Sigmoid colon (tissue), 7 donors: ENCODE measurements at places on chromosomes 2 and 18.
A peak's percentile ranks its signal among the peaks of the same experiment; 100 is the strongest.

DNA sequence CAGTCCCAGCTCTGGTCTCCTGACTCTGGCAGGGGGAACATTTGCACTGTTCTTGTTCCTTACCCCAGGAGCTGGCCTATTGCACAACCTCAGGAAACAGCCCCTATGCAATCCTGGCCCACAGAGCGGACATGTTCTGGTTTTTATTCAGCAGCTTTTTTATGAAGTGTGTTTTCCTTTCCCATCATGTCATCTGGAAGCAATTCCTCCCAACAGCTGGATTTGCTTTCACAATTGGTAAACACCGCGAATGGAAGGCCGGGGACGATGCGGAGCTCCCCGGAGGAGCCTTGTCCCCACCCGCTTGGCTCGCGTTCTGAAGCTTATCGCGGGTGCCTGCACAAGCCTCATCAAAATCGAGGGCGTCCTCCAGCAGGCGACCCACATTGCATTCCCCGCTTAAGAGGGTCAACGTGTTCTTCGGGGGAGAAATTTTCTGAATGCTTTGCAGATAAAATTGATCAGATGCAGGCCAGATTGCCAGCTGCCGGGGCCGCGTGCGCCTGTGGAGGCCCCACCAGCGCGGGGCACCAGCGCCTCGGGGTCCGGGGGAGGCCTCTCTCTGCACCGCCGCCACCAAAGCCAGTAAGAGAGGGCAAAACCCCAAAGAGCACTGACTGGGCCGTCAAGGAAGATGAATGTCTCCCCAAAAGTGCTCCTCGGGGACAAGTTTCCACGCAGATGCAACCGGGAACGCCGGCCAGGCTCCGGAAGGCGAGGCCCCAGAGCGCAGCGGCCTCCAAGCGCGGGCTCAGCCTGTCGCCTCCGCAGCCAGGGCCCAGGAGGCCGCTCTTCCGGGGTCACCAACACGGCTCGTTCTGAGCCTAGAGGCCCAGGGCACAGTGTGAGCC lies 60.3 kb upstream of the SP3 start:
- DNase-seq, result peak; percentile 96

DNA sequence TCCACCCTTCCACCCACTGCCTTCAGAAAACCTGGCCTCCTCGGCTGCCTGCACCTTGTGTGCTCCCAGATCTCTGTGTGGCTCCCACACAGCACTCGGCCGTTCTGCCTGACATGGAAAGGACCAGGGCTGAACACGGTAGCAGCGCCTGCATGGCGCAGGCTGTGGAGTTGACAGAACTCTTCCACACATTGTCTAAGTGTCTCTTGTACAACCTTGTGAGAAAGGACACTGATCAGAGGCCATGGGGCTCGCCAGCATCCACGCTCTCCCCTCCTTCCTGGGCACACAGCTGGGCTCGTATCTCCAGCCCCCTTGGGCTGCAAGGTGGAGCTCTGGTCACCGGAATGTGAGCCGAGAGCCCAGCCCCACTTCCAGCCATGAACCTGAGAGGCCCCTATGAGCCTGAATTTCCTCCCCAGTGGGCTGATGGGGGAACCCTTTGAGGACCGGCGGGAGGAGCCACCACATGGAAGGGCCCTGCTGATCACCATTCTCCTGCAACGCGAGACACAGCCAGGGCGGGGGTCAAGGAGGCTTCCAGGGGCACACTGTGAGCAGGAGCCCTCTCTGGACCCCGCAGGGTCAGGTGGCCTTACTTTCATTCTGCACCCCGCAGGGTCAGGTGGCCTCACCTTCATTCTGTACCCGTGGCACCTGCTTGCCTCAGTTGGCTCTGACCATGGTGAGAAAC lies 314.2 kb upstream of the MYT1L start:
- peak; percentile 50 for DNase-seq

- no peak for DNase-seq
Measured at GRCh38 chr2:182784058-182784706, 68.1 kb downstream of the DNAJC10 start.

- DNase-seq, result no peak
Measured at GRCh38 chr18:49652881-49653724, 91.2 kb downstream of the LIPG start.

- DNase-seq, result no peak
Measured at GRCh38 chr2:102111823-102112222, 30.7 kb upstream of the IL1R1 start.

GRCh38 chr2:190455358-190456095 lies 47.4 kb downstream of the MFSD6 start:
- no peak for DNase-seq

GRCh38 chr2:19868224-19868623 lies 33.6 kb downstream of the TTC32 start:
- DNase-seq, result no peak

DNA sequence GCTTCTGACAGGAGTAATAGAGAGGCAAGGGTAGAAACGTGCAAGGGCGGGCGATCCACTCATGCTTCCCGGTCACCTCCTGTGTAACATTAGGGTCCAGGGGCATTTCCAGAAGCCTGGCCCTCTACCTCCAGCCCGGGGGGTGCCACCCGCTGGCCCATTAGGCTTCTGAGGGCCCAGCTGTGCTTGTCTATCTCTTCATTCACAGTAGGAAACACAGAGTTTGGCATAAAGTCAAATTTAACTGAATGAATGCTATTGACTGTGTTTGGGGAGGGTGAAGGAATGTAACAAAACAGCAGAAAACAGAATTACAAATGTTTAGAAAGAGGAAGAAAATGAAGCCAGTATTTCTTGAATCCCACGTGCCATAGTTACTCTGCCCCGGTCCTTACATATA lies 112.4 kb upstream of the SLC66A3 start:
- no peak for DNase-seq

DNA sequence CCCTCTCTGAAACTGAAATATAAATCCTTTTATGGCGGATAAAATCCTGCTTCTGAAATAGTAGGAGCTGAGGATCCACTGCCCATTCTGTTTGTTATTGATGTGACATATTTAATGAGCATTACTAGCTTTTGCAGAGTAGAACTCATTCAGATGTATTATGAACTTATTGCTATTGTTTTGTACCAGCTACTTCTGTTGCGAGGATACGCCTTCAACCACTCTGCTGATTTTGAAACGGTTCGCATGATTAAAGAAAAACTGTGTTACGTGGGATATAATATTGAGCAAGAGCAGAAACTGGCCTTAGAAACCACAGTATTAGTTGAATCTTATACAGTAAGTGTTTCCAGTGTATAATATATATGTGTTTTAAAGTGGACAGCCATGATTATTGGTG lies 27.7 kb downstream of the ACTR2 start:
- no peak for DNase-seq

DNA sequence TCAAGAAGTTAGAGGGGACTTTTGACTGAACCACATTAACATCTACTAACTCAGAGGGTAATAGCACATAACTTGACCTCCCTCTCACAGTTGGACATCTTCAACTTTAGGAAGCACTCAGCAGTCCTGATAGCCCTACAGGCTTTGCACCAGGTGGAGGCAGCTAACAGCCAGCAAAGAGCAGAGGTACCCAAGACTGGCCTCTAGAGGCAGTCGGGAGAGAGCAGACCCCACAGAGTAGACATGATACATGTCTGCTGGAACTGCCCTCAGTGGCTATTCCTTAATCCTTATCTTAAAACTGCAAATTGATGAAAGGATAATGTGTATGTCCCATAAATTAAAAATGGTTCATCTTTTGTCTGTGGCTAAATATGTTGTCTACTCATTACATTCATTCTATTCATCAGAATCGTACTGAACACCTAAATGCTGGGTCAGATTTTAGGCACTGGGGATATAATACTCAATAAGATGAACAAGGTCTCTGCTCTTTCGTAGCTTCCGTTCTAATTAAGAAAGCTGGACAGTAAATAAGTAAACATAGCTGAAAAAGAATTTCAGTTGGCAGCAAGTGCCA lies 49.8 kb downstream of the CAB39 start:
- DNase-seq, result no peak

GRCh38 chr2:161426922-161427663 lies 11.0 kb downstream of the TBR1 start:
- no peak for DNase-seq

- DNase-seq, result peak; percentile 63
Measured at GRCh38 chr2:241767464-241768250, 9.0 kb upstream of the GAL3ST2 start.

DNA sequence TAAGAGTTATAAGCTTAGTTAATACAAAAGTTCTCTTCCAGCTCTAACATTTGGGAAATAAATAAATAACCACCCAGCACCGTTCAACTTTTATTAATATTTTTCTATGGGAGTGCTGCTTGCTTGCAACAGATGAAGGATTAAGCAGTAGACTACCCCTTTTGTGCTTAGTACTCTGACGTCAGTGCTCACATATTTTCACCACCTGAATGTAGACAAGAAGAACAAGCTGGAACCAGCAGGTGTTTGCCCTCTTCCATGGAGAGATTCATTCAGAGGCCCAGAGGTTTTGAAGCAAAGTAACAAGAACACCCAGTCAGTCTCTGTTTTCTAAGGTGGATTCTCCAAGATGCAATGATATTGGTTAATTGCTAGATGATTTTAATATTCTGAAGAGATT lies 307.1 kb upstream of the PIK3C3 start:
- DNase-seq, result no peak

- DNase-seq, result no peak
Measured at GRCh38 chr2:162069267-162069903, 4.6 kb downstream of the DPP4 start.

GRCh38 chr2:1915196-1915595 lies 170.9 kb upstream of the PXDN start:
- DNase-seq, result no peak

GRCh38 chr2:126653761-126654160 lies 2.2 kb upstream of the GYPC start:
- no peak for DNase-seq

GRCh38 chr2:105541189-105542050 lies 142.6 kb upstream of the FHL2 start:
- DNase-seq, result no peak

GRCh38 chr2:80311304-80311703 lies 6.8 kb upstream of the LRRTM1 start:
- no peak for DNase-seq

GRCh38 chr18:24010673-24011072 lies 3.9 kb upstream of the TTC39C start:
- no peak for DNase-seq

DNA sequence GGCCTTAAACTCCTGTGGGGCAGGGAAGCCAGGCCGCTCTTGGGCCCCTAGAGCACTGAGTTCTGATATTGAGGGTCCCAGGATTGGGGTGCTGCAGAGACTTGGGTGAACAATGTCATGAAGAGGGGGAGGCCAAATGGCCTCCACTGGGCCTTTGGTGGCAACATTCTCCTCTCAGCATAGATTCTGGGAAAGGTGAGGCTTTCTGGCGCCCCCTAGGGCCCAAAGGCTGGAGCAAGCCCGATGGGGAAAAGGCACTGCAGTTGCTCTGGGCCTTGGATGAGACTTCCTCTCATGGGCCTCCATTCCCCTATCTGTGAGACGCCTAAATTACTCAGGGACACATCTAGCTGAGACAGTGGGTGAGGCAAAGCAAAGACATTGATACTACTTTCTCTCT lies 84.8 kb downstream of the ACAA2 start:
- no peak for DNase-seq

GRCh38 chr2:26387189-26387588 lies 14.5 kb upstream of the DRC1 start:
- DNase-seq, result no peak

DNA sequence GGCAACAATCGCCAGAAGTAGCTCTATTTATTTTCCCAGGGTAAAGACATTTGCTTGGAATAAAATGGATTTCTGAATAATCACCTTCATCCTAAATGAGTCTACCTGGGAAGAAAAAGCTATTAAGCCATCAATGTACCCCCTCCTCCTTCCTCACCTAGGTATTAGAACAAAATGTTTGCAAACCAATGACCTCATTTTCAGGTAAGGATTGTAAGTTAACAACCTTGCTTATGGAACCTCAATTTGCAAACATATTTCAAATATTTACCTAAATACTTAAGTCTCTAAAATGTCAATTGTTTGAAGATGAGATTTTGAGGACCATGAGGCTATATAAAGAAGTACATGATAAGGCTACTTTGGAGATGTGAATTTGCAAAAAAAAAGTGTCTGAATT lies 43.9 kb downstream of the CAVIN2 start:
- DNase-seq, result no peak

GRCh38 chr2:9201185-9201891 lies 5.3 kb upstream of the ASAP2 start:
- no peak for DNase-seq

GRCh38 chr2:85958731-85959130 lies 69.9 kb upstream of the ST3GAL5 start:
- DNase-seq, result no peak

DNA sequence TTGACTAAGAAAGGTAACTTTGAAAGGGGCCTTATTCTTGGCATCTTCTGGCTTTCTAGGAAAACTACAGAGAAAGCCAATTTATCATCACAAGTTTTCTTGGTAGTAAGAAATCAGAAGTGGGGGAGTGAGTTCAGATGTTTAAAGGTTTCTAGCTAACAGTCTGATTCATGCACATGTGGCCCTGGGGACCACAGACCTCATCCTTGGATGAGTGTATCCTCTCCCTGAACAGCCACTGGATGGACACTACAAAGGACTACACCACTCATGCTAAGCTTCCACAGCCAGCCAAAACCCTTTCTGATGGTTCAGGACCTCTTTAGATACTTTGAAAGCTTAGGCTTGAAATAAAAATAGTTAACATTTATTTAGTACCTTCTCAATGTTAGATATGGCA lies 218.3 kb upstream of the STK17B start:
- no peak for DNase-seq

DNA sequence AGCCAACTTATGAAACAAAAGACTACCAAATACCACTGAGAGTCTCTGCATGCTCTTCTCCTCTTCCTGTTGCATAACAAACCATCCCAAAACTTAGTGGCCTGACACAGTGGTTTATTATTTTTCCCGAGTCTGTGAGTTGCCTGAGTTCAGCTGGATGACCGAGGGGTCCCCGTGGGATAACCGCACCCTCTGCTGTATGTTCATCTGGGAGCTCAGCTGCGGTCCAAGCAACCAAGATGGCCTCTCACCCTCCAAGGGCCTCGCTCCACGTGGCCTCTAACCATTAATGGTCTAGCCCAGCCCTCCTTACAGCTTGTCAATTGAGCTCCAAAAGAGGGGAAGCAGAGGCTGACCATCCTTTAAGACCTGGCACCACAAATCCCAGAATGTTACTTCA lies 17.1 kb downstream of the ITM2C start:
- DNase-seq, result peak; percentile 45

DNA sequence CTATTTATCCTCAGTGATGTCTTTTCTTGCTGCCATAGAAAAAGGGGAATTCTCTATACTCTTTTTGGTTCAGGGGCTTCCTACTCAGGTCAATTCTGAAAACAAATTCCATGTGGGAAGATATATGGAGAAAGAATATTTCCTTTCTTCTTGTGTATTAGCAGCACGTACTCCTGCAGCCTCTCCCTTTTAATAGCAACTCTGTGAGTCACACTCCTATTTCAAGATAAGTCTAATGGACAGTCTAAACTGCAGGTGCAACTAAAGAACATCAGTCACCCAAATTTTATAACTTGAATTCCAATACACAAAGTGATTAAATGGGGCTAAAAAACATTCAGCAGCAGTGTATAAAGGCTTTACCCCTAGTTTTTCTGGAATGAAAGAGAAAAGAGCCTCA lies 942.2 kb downstream of the CNTNAP5 start:
- DNase-seq, result no peak

- DNase-seq, result no peak
Measured at GRCh38 chr2:227335713-227336112, 10.7 kb downstream of the MFF start.

- no peak for DNase-seq
Measured at GRCh38 chr2:168064011-168064998, 183.1 kb downstream of the STK39 start.
